ENCODE measurements at places on chromosomes 4 and X.
A peak's percentile ranks its signal among the peaks of the same experiment; 100 is the strongest.

DNA sequence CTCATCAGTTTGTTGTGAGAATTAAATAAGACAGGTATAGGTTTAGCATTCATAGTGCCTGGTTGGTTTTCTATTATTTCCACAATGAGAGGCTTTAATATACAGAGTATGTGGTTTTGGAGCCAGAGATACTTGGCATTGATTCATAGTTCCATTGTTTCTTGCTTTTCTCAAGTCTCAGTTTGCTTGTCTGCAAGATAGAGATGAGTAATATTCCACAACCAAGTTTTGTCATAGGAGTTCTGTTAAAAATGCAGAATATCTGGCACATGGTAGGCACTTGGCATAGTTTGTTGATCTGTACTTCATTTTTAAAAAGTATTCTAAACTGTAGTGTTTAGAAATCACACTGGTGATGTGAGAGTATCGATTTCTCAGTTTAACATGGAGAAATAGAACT, 37.5 kb upstream of the EDA2R start:
- DNase-seq = peak; percentile 69

- peak; percentile 25 for DNase-seq
Observed at GRCh38 chrX:102712216-102712966, at the start of gene GPRASP2. Gene GPRASP2 (plus strand): TSS chrX:102712448. CDS start chrX:102714870, 2,422 bp downstream.

DNA sequence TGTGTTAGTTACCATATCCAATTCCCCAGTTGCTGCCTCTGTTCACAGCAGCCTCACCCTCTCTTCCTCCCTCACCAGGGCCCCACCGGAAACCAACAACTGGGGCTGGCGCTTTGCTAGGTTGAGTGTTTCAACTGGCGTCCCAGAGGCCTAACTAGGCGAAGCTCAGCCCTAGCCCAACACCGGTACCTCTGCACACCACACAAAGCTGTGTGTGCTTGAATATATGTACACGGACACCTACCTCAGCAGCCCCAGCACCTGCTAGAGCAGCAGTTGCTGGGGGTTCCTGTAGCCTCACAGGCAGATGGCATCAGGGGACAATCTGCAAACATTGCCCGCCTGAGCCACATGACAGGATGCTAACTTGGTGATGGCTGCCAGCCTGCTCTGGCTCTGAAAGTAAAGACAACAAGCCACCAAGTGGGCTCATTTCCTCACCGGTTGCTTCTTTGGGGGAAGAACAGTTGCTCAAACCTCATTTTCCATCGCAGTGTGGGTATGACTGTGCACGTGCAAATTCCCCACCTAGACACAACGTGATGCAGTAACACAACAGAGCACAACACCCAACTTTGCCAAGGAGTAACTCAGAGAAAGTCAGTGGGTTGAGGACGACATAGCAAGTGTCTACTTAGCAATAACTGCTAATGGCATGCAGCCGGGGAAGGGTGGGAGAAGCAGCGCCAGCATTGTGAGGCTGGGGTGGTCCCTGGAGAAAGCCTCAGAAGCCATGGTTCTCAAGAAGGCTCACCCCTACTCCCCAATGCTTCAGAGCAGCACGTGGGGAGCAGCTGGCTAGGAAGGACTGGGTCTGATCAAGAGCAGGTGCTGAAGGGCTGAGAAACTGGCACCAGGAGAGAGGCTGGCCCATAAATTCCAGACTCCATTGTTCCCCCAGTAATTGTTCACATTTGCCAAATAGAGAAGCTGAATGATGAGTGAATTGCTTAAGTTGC, 139.5 kb downstream of the SH3KBP1 start:
- peak; percentile 24 for DNase-seq

- peak; percentile 21 for DNase-seq
Observed at GRCh38 chrX:13334491-13334890, 14.6 kb upstream of the ATXN3L start.

- DNase-seq = no peak
Observed at GRCh38 chrX:148499638-148500422, 587 bp upstream of the AFF2 start.

DNA sequence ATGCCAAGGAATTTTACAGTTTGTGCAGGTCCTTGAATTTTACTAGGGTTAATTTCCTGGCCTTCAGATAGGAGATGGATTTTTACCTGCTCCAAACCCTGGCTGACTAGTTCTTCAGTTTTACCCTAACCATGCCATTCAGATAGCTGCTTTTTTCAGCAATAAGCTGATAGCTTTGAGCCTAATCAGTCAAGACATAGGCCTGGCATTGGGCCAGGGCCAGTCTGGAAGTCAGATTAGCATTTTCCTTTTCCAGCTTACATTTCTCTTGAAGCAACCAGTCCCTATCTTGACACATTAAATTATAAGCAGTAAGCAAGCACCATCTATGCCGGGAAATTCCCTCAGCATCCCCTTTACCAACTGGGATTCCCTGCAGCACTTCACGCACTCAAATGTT, 177.1 kb downstream of the ADGRA3 start:
- DNase-seq = no peak

GRCh38 chr4:114734594-114734993, 136.0 kb downstream of the UGT8 start:
- DNase-seq = peak; percentile 56

DNA sequence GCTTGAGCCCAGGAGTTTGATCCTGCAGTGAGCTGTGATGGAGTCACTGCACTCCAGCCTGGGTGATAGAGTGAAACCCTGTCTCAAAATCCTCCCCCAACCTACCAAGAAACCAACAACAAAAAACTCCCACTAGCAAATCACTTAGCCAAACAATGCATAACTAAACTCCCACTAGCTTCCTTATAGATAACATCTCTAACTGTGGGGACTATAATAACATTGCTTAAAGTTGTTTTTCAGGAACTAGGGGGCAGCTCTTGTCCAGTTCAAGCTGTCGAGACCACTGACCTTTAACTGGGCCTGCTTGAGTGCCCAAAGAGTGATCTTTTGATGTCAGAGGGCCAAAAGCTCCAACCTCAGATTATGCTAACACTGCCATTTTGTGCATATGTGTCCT, 81.7 kb downstream of the FREM3 start:
- no peak for DNase-seq

DNA sequence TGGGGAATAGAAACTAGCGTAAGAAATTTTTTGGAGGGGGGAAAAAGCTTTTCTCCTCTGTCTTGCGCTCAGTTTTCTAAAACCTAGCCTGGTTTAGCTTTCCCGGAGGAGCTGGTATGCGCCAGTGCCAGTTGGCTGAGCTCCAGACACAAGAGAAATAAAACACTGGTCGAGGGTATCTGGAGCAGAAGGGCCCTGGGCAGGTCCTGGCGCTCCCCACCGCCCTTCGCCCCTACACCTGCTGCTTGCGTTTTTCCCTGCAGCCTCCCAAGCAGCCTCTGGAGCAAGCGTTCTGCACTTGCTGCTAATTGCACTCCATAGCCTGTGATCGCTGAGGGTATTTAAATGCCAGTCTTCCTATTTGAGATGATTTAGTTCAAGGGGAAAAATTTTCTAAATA, 816 bp downstream of the EREG start:
- DNase-seq = peak; percentile 8

- DNase-seq = peak; percentile 58
Observed at GRCh38 chr4:5127556-5127955, 76.3 kb downstream of the STK32B start.

- no peak for DNase-seq
Observed at GRCh38 chr4:3202836-3203820, 45.8 kb upstream of the MSANTD1 start.

DNA sequence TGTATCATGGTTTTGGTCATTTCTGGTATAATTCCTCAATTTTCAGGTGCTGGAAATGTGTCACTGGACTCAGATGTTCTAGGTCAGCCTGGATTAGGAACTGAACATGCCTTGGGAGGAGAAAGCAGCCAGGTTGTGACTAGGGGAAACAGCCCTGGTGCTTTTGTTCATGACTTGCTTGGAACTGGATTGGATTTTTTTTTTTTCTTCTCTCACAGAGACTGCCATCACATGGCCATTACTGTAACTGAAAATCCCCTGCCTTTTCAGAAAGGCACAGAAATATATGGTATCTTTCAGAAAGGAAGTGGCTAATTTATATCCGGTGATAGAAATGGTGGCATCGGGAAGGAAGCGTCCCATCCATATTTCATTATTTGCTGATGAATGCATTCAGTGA, 34.6 kb downstream of the SEPTIN11 start:
- peak; percentile 78 for DNase-seq

GRCh38 chrX:2388669-2389068, 112.1 kb downstream of the DHRSX start:
- DNase-seq = peak; percentile 13

- DNase-seq = peak; percentile 64
Observed at GRCh38 chrX:134600714-134601113, 57.6 kb downstream of the PLAC1 start.

DNA sequence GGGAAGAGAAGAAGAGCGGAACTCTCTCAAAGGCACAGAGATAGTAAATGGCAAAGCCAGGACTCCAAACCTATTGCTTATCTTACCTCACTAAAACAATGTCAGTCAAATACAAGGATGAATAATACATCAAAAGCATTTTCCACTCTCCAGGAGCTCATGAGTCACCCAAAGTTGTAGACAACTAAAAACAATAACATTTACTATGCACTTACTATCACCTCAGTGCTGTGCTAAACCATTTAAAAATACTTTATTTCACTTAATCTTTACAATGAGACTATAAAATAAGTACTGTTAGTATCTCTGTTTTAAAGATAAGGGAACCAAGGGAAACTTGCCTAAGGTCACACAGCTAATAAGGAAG, 163.2 kb upstream of the SPANXC start:
- DNase-seq = no peak

DNA sequence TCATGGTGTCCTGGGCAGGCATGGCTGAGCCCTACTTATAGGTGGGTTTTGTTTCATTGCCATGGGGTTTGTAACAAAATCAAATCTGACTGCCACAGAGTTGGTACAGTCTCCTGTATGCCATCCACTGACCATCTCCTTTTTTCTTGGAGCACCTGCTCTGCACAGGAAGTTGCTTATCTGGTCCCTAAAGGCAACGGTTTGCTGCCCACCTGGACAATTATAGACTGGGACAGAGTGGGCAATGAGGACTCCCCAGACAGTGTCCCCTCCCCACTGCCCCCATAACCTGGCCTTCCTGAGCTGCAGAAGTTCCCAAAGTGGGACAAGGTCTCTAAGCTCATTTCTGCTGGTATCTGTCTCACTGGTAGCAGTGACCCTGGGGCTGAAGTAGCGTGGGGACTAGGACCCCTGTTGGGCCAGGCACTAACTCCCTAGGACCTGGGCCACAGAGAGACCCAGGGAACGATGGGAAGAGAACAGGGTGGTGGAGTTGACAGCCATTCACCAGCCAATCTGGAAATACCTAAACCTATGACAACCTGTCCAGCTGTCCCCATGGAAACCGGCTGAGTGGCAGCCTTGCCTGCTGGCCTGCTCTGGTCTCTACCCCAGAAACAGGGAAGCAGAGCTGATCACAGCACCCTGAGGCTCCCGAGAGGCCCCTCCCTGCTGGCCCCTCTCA, 64.7 kb downstream of the WFS1 start:
- DNase-seq = no peak

GRCh38 chrX:151359931-151360871, 36.8 kb upstream of the VMA21 start:
- peak; percentile 1 for DNase-seq

DNA sequence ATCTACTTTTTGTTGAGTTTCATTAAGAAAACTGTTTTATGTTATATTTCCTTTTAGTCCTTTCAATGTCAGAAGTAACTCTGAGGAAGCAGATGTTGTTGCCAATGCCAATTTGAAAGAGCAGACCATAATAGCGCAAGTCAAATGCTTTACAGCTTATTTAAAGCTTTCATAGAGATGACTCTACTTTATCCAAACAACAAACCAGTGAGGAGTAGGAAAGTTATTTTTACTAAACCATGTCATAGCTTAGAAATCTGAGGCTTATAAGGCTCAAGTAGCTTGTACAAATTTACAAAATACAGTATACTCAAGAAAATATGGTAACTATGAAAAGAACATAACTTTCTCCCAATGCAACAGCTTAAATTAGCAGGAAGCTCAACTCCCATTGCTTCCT, 40.1 kb upstream of the SPOCK3 start:
- DNase-seq = peak; percentile 47

DNA sequence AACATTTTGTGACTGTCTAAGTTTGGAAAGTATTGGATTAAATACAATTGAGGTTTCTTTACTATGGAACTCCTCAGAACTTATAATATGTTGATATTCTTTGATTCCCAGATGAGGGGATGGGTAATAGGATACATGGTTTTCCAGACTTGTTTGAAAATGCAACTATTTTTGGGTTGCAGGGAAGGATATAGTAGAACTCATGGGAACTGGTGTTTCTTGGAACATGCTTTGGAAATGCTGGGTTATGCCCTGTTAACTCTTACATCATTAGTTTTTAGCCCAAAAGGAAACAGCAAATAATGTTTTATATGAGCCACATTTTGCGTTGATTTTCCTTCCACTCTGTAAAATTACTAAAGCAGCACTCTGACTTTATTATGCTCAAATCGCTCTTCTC, 41.9 kb downstream of the HPF1 start:
- DNase-seq = no peak

- DNase-seq = no peak
Observed at GRCh38 chr4:138996090-138996489, 19.5 kb upstream of the NOCT start.

GRCh38 chrX:97030463-97030862, 146.8 kb downstream of the RPA4 start:
- no peak for DNase-seq

- peak; percentile 73 for DNase-seq
Observed at GRCh38 chr4:67684839-67685531, 16.0 kb downstream of the UBA6 start.

DNA sequence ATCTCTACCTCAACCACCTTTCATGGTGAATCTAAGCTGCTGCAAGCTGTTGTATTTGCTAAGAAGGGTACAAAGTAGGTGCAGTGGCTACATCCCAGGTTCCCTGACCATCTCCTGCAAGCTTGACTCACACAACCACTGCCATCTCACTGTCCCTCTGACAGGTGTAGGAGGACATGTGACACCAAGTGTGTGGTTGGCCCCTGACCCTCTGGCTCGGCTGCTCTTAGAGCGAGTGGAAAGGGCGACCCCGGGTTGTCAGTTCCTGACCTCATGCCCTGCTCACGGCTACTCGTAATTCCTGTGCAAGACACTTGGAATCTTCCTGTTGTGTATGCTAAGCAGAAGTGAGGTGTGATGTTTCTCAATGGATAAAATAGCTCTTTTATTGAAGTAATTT, 184.4 kb downstream of the DCLK2 start:
- no peak for DNase-seq

GRCh38 chr4:15961781-15962510, 1.0 kb downstream of the FGFBP2 start:
- no peak for DNase-seq

DNA sequence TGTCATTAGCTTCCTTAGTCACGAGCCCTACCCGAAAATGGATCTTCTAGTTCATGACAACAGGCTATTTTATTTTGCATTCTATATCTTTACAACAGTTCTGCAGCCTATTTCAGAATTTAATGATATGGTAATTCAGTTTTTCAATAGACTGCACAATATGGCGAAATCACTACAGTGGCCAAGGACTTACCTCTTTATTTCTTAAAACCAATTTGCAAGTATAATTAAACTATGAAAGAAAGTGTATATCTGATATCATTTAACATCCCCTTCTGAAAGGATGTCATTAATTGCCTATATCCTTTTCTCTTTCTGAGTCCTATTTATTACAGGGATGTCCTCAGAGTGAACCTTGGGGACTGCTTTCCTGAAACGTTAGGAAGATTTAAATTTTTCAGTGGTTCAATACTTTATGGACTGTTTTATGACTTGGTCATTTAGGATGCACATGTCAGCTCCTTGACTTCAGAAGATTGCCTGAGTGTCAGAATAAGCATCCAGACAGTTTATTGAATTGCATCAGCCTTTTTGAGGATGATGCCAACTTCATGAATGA, 190.8 kb upstream of the GEMIN8 start:
- DNase-seq = no peak

- DNase-seq = no peak
Observed at GRCh38 chr4:154720618-154721267, 23.1 kb upstream of the LRAT start.

Measured in fibroblast of skin of back (primary cell).